ENCODE measurements at places on chromosomes 1 and 21. TPM values are rescaled to one million over a fixed set of nuclear protein-coding genes. Genes with fewer than 3 reads are reported as not detected.

- H3K4me1 ChIP-seq, result no peaks in the 10 kb centered on the region
- no peak overlapping the region for H3K27ac ChIP-seq
- no peaks in the 10 kb centered on the region for H3K27me3 ChIP-seq
- no peak for DNase-seq
Observed at GRCh38 chr1:174874331-174875053, 125.3 kb upstream of the CACYBP start.

Gene OPTC
- not detected for total RNA-seq

- no peak overlapping the region for H3K27ac ChIP-seq
- H3K27me3 ChIP-seq, result no peaks in the 10 kb centered on the region
- H3K4me3 ChIP-seq, result no peak overlapping the region
- DNase-seq, result no peak
- no peaks in the 10 kb centered on the region for H3K4me1 ChIP-seq
Observed at GRCh38 chr1:50522691-50523342, 99.6 kb upstream of the DMRTA2 start.

- H3K4me3 ChIP-seq, result no peak overlapping the region
- no peak for DNase-seq
- H3K36me3 ChIP-seq, result no peaks in the 10 kb centered on the region
Observed at GRCh38 chr1:224980181-224980580, 50.7 kb downstream of the DNAH14 start.

GRCh38 chr1:24903560-24903954 lies 26.5 kb downstream of the RUNX3 start:
- no peaks in the 10 kb centered on the region for H3K4me1 ChIP-seq
- H3K27me3 ChIP-seq, result no peaks in the 10 kb centered on the region
- no peak overlapping the region for H3K27ac ChIP-seq

- DNase-seq, result no peak
- no peak overlapping the region for H3K4me3 ChIP-seq
- no peaks in the 10 kb centered on the region for H3K36me3 ChIP-seq
- H3K27me3 ChIP-seq, result no peaks in the 10 kb centered on the region
Observed at GRCh38 chr1:38964140-38964548, 22.5 kb upstream of the RHBDL2 start.
